GM10248 (cell line): ENCODE measurements at places on chromosomes 1 and 21.

DNA sequence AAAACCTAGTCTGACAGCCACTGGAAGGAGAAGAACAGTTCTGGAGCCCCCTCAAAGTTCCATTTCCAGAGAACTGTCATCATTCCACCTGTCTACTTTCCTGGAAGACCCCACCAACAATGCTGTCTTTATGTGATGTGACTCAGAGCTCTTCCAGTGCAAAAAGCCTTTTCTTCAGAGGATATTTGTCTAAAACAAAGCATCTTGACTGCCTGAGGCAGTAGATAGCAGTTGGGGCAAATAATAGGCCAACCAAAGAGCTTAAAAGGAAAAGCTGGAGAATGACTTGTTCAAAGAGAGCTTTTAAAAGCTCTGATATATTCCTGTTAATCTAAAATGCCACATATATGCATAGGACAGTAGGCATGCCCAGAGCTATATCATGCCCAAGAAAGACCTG, 62.6 kb downstream of the MIS18A start:
- no peak for DNase-seq

DNA sequence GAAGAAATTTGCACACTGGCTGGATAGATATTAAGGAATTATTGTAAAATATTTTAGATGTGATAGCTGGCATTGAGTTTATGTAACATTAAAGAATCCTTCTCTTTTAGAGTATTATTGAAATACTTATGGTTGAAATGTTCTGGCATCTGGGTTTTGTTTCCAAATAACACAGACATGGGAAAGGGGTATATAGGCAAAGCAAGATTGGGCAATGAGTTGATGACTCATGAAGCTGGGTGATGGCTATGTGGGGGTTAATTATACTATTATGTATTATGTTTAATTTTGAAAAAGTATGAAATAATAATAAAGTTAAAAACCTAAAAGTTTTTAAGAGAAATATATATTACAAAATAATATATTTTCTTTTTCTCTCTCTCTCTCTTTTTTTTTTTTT, 12.5 kb upstream of the PTPN14 start:
- DNase-seq, result no peak

- DNase-seq, result no peak
These were observed 4.9 kb downstream of the AHDC1 start for GRCh38 chr1:27598902-27599528.

DNA sequence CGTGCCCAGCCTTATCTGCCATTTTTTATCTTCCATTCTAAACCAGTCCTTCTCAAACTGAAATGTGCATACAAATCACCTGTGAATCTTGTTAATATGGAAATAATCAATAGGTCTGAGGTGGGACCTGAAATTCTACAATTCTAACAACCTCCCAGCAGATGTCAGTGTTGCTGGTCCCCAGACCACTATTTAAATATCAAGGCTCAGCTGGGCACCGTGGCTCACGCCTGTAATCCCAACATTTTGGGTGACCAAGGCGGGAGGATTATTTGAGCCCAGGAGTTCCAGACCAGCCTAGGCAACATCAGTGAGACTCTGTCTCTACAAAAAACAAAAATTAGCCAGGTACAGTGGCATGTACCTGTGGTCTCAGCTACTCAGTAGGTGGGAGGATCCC, 4.1 kb downstream of the UQCRHL start:
- no peak for DNase-seq

DNA sequence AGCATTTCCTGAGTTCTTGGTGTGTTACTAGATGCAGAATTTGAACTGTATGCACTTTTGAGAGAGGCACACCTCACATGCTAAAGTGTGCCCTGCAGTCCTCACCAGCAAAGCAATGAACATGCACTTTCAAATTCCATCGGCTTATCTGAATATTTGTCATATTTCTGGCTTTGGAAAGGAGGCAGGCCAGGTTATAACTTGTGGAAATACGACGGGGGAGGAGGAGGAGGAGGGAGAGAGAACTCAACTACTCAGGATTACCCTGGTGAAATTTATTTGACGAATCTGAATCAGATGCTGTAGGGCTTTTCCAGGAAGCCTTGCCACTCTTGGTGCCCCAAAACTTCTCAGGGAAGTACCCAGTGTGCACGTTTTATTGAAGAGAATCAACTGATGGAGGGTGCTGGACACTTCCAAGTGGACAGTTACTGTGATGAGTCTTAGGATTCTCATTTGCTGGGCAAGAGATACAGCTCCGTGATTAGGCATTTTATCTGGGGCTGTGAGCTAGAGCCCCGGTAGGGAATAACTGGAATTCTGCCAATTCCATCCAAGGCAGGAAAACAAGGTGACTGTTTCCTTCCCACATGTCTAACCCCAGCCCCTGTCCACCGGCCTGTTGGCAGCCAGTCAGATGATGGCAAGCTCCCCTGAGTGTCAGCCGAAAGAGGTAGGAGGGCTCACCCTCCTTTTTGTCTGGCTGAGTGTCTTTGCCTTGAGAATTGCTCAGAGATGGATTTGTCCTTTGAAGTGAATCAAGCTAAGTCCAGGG, 3.8 kb downstream of the PDPN start:
- no peak for DNase-seq

GRCh38 chr21:28899744-28900143, 92.9 kb downstream of the LTN1 start:
- no peak for DNase-seq

DNA sequence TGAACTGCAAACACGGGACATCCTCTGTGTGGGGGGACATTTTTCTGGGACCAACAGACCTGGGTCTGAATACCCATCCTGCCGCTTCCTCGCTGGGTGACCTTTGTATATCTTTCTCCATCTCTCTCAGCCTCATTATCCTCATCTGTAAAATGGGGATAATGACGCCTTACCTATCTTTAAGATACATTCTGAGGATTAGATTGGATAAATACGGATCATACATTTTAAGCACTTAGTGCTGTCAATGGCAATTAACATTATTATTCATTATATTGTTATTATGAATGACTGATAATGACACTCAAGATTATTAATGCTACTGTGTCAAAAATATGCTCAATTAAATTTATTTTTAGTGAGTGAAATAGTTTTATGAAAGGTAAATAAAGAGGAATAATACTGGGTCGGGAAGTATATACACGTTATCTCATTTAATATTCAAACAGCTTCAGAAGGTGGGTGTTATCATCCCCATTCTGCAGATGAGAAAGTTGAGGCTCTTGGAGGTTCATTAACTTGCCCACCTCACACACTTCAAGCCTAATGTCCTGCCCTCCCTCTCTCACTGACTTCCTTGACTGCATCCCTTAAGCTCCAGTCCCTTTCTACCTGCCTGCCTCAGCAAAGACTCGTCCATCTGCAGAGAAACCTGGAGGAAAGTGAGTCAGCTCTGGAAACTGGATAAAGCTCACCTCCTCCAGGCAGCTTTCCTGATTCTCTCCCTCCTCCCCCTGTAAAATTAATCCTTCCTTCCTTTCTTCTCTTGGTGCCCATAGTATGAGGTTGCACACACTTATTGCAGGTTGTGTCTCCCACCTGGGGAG, 120.7 kb upstream of the JUN start:
- no peak for DNase-seq

GRCh38 chr1:157798211-157798610, 21.3 kb upstream of the FCRL2 start:
- DNase-seq, result no peak

DNA sequence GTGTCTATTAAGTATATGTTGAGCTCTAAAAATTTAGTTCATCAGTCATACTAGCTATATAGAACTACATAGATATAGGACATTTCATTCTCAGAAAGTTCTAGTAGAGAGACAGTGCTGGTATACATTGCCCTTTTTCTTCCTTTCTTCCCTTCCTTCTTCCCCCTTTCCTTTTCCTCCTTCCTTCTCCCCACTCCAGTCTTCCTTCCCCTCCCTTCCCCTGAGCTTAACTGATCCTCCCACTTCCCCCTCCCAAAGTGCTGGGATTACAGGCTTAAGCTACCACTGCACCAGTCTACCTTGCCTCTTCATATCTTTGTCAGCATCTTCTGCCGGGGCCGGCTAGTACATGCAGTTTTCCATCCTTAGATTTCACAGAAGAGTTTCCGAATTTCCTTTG, 12.1 kb downstream of the THRAP3 start:
- no peak for DNase-seq

- DNase-seq, result no peak
These were observed 15.7 kb upstream of the DMRTA2 start for GRCh38 chr1:50438945-50439344.

DNA sequence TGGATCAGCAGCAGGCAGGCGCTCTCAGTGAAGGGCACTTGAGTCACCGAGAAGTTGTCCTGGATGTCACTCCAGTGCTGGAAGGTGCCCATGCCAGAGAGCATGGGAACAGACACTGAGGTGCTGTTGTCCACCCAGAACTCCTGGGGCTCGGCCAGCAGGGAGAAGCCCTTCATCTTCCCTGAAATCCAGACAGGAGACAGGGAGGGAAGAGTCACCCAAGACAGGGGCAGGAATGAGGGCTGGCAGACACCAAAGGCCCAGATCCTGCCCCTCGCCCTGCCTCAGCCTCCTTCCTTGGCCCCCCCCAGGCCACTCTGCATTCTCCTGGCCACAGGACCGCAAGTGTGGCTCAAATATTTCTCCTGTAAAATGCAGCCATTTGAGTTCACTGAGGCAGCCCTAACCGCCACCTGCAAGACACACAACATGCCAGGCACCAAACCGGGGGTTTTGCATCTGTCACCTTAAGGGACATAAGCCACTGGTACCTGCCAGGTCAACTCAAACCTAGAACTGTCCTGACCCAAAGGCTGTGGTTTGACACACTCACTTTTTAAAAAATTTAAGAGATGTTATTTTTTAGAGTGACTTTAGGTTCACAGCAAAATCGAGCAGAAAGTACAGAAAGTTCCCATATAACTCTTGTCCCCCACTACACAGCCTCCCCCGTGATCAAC, 7.8 kb downstream of the AGT start:
- no peak for DNase-seq

GRCh38 chr1:53603431-53603830, 135.5 kb downstream of the GLIS1 start:
- no peak for DNase-seq

DNA sequence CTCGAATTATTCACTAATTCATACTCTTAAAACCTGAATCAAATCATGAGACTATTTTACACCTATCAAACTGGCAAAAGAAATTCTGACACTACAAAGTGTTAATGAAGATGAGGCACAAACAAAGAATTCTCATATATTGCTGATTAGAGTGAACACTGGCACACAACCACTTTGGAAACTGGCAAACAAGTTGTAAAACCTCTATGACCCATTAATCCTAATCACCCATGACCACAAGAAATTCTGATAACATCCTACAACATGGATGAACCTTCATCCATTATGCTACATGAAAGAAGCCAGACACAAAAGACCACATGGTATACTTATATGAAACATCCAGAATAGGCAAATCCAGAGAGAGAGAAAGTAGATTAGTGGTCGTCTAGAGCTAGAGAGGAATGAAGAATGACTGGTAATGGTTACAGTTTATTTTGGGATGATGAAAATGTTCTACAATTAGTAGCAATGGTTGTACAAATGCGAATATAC, 8.5 kb downstream of the GPBP1L1 start:
- DNase-seq, result no peak

DNA sequence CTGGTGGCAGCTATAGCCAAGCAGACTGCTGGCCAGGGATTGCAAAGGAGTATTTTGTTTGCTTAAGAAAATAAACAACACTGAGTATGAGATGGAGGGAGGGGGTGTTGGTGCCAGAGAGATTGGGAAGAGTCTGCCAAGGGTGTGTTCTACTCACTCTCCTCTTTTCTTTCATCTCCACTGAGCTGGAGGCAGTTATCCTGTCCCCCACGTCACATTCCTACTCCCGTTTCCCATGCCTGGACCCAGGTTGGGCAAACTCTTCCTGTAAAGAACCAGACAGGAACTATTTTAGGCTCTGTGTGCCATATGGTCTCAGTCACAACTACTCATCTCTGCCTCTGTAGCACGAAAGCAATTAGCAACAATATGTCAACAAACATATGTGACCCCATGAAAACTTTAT, 1.4 kb upstream of the IL24 start:
- no peak for DNase-seq

DNA sequence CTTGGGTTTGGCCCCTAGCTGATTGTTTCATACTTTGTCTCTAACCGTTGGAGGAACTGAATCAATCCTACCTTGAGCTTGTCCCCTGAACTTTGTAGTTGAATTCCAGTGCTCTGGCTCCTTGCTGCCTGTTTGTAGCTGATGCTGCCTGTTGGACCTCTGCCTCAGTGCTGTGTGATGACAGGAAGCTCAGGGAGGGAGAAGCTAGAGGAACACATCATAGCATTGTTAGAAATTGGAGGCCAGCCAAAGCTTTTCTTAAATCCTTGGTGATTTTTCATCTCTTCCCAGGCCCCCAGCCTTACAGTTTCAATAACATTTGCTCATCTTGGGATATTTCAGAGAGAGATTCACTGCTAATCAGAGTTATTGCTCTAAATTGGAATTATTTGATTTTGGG, 34.0 kb downstream of the MACF1 start:
- DNase-seq, result no peak

GRCh38 chr1:40478276-40478675, 1.2 kb downstream of the ZFP69 start:
- no peak for DNase-seq

DNA sequence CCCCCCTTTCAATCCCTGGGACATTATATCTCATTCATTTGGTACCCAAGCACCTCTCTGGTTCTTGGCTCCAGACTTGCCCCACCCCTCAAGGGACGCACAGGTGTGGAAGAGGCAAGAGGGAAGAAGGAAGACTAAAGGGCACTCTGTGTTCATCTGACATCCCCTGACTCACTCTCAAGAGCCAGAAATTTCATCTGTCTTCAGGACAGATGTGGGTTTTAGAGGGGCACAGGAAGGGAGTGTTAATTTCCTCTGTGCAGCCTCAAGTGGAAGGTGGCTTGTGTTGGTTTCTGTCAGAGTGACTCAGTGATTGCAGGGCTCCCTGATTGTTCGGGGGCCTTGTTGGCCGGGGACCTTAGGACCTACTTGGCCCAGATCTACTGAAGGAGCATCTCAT, 2.4 kb downstream of the C2CD4D start:
- DNase-seq, result no peak

DNA sequence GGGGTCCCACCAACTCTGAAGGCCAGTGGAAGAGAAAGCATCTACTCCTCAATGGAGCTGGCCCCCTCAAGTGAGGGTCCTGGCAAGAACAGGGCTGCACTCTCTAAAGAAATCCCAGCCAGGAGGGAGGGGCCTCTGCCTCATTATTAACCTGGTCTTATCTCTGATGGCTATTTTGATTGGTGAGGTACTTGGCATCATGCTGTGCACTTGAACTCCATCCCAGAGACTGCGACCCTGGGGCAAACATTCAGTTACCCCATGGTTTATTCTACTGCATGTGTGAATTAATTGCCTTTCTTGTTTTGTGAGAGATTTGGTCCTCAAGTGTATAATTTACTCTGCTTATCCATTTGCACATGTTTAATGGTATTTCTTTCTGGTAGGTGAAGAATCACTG, 55.0 kb upstream of the ETV3 start:
- no peak for DNase-seq
